ENCODE measurements at places on chromosomes 13 and 19. TPM values are rescaled to one million over a fixed set of nuclear protein-coding genes. Genes with fewer than 3 reads are reported as not detected.

DNA sequence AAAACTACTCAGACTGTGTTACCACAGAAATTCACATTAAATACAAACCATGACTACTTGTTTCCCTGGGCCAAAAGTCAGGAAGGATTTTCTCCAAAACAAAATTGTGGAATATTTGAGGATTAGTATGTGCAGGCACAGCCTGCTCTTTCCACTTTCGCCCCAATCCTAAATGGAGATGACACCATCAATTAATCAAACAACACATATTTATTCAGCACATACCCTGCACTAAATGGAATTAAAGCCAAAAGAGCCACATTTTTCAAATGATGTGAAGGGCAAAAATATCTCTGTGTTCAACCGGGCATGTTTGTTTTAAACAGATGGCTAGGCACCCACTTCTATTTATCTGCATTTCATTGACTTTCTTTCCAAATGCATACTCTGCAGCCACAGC is 523.1 kb downstream of the DCT start:
- no peak for DNase-seq

- no peak for DNase-seq
Observed at GRCh38 chr13:113764793-113765563, 6.0 kb downstream of the TMEM255B start.

DNA sequence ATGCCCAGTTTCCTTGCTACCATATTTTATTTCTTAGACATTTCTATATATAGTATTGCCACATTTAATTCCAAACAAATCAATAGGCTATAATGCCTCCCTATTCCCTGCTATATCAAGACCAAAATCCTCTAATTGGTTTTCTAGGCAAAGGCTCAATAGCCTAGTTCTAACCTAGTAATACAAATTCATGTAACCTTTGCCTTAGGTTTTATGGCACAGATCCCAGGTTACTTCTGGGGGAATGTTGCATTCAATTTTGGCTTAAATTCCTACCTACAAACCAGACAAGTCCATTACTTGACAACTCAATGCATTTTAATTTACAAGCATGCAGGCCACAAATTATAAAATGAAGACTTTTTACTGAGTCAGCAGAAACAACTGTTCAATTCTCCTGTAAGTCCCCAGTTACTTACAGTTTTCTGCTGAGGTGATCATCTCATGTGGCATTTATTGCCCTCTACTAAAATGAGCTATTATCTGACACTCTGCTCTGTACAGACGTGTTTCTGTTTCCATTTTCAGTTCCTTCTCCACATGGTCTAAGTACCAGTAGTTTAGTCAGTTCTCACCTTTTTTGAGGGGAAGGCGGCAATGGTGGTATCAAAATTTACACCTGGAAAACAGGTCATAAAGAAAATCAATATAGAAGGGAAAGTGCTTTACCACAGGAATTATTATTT is 11.7 kb downstream of the KCNRG start:
- no peak for DNase-seq

Gene ANGPTL8
- polyA plus RNA-seq, result not detected

Gene KASH5
- polyA plus RNA-seq, result not detected

Gene LILRB5
- polyA plus RNA-seq, result not detected
